ENCODE measurements at places on chromosomes 3 and 15. TPM values are rescaled to one million over a fixed set of nuclear protein-coding genes. Genes with fewer than 3 reads are reported as not detected.

- H3K4me3 ChIP-seq: no peak overlapping the region
- H3K4me1 ChIP-seq: peaks cover 49% of the 10 kb centered on the region
- no peaks in the 10 kb centered on the region for H3K27me3 ChIP-seq
- DNase-seq: peak; percentile 93
- H3K27ac ChIP-seq: peak overlapping the region; percentile 98
Observed at GRCh38 chr3:190076601-190077394, 43.9 kb downstream of the P3H2 start.

GRCh38 chr3:134619884-134620445 lies 30.9 kb downstream of the KY start:
- H3K27ac ChIP-seq: no peak overlapping the region
- H3K4me3 ChIP-seq: no peak overlapping the region
- no peaks in the 10 kb centered on the region for H3K4me1 ChIP-seq
- no peaks in the 10 kb centered on the region for H3K36me3 ChIP-seq
- 0 out of 2 replicates have a peak, but pooled peaks cover 7% of the 10 kb centered on the region for H3K27me3 ChIP-seq

DNA sequence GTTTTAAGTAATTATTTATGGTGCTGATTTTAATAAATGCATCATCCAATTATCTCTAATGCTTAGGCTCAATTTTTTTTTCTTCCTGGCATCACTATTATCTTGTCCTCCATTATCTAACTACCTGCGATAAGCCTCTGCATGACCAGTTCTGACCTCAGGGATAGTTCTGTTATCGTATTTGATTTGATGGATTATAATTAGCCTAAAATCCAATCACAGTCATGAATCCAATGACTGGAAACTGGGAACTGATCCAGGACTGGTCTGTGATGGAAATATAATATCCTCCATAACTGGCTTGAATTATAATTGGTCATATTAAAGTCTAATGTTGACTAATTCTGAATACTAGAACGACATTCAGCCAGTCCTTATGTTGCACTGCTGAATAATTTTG lies 1.1 kb downstream of the MYH15 start:
- no peak for DNase-seq
- H3K36me3 ChIP-seq: no peaks in the 10 kb centered on the region
- H3K27me3 ChIP-seq: no peaks in the 10 kb centered on the region
- no peak overlapping the region for H3K4me3 ChIP-seq

Gene TF
- not detected for total RNA-seq

- no peak for DNase-seq
- no peak overlapping the region for H3K27ac ChIP-seq
- H3K27me3 ChIP-seq: no peaks in the 10 kb centered on the region
Observed at GRCh38 chr3:21345382-21345976, 405.5 kb downstream of the ZNF385D start.

Gene SLC28A1
- total RNA-seq: not detected

Gene ZNF80
- total RNA-seq: not detected

Gene CAMP
- not detected for total RNA-seq

DNA sequence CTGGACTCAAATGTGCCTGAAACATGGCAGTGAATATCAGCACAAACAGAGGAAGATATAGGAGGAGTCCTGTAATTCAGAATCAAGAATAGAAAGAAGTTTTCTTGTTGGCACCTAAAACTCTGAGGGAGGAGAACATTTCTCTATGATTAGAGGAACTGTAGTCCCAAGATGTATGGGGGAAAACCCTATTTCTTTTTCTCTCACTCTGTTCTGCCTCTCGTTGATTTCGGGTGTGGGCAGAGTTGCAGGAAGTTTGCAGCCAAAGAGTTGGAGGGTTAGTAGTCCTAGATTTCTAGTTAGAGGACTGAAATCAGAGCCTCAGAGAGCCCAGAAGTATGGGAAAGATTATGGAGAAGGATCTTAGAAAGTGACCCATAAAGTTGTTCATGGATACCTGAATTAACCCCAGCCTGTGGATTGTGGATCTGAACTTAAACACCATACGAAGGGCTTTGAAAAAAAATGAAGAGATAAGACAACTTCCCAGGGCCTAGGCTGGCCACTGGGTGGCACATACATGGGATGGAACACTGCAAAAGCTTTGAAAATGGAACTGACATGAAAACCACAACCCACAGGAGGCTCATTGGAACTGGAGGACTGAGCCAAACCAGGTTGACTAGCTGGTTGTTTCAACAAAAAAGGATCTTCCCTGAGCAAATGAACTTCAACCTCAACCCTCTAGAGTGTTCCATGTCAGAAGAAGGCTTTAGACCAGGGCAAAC lies 34.6 kb downstream of the FMN1 start:
- H3K27ac ChIP-seq: no peak overlapping the region
- H3K4me3 ChIP-seq: no peak overlapping the region
- H3K4me1 ChIP-seq: no peaks in the 10 kb centered on the region
- DNase-seq: no peak
- H3K36me3 ChIP-seq: no peaks in the 10 kb centered on the region

Gene GXYLT2
- total RNA-seq: 13.3 TPM

GRCh38 chr3:117234331-117234730 lies 524.8 kb downstream of the TUSC7 start:
- no peak overlapping the region for H3K4me3 ChIP-seq
- no peaks in the 10 kb centered on the region for H3K36me3 ChIP-seq
- DNase-seq: no peak
- H3K4me1 ChIP-seq: no peaks in the 10 kb centered on the region
- H3K27ac ChIP-seq: no peak overlapping the region

Gene LYZL4
- not detected for total RNA-seq

DNA sequence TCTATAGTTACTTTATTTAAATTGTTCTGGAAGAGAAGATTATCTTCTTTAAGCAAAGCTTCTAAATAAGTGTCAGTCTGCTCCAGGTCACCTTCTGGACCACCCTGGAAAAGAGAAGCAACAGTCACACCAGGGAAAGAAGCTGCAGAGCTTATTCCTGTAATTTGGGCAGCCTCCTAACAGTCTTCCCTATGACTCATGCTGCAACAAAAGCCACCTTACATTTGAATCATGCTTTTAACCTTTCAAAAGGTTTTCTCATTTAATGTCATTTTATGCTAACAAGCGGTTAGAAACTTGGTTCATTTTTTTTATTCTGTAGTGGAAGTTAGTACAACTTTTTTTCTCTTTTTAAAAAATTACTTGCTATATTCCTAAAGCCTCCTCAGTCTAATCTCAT lies 5.3 kb upstream of the GUCA1C start:
- H3K4me1 ChIP-seq: no peaks in the 10 kb centered on the region
- H3K27ac ChIP-seq: no peak overlapping the region
- no peak for DNase-seq
- H3K36me3 ChIP-seq: no peaks in the 10 kb centered on the region
- H3K4me3 ChIP-seq: no peak overlapping the region

DNA sequence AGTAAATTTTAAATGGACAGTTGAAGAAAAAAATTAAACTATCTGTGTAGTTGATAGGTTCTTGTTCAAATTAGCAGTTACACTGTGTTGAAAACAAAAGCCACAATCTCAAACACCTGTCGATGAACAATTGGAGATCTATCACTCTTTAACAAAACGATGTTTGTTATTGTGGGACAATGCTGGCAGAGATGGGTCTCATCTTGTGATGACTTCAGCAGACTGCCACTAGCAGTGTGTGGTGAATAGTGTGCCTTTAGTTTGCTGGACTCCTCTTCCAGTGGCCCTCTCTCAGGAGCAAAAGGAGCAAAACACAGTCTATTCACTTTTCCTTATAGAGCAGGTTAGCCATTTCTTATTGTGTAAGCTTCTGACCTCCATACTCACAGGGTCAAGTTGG lies 14.7 kb upstream of the TRIM59 start:
- DNase-seq: no peak
- H3K4me1 ChIP-seq: no peaks in the 10 kb centered on the region
- no peaks in the 10 kb centered on the region for H3K36me3 ChIP-seq
- H3K4me3 ChIP-seq: no peak overlapping the region
- no peak overlapping the region for H3K27ac ChIP-seq
- no peaks in the 10 kb centered on the region for H3K27me3 ChIP-seq

DNA sequence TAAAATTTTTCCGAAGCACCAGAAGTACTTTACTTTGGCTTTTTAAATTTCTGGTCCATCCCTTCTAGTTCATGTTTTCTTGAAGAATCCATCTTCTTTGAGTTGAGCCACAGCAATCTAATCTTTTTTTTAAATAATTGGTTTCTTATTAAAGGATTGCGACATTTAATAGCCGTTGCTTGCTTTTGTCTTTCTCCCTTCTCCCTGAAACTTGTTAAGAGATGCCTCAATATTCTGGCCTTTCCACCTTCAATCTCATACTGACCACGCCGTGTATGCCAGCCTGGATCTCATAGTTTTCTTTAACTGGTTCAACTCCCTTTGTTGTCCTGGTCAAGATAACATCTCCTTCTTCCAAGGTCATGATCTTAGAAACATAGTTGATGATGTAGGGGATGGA lies 18.4 kb upstream of the RPLP1 start:
- H3K4me1 ChIP-seq: no peaks in the 10 kb centered on the region
- H3K4me3 ChIP-seq: no peak overlapping the region
- H3K36me3 ChIP-seq: peaks cover 97% of the 10 kb centered on the region
- DNase-seq: no peak
- no peaks in the 10 kb centered on the region for H3K27me3 ChIP-seq
- H3K27ac ChIP-seq: no peak overlapping the region

GRCh38 chr3:100103558-100104441 lies 10.5 kb downstream of the FILIP1L start:
- H3K27me3 ChIP-seq: no peaks in the 10 kb centered on the region
- peak; percentile 78 for DNase-seq
- peaks cover 59% of the 10 kb centered on the region for H3K4me1 ChIP-seq
- H3K27ac ChIP-seq: peak overlapping the region; percentile 28

Gene TEX55
- not detected for total RNA-seq

- H3K27me3 ChIP-seq: no peaks in the 10 kb centered on the region
- H3K4me3 ChIP-seq: no peak overlapping the region
- H3K27ac ChIP-seq: no peak overlapping the region
- H3K36me3 ChIP-seq: no peaks in the 10 kb centered on the region
- peaks cover 21% of the 10 kb centered on the region for H3K4me1 ChIP-seq
Observed at GRCh38 chr3:131038326-131038725, 11.6 kb downstream of the NEK11 start.

DNA sequence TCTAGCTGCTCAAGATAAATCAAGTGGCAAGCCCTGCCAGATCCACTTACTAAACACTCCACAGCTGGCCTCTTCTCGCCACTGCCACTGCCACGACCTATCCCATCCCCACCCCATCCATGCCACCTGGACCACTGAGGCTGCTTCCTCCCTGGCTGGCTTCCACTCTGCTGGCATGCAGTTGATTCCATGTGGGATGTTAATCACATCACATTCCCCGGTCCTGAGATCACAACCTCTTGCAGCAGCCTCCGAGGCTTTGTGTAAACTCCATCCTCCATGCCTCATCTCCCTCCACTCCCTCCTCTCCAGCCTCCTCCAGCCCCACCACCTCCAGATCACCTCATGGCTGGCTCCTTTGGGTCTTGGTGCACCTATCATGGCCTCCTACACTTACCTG lies 7.7 kb downstream of the NCKIPSD start:
- H3K36me3 ChIP-seq: peaks cover 28% of the 10 kb centered on the region
- no peak overlapping the region for H3K4me3 ChIP-seq
- no peaks in the 10 kb centered on the region for H3K4me1 ChIP-seq
- no peaks in the 10 kb centered on the region for H3K27me3 ChIP-seq

Gene TRPM1
- 0.08 TPM for total RNA-seq

Gene TMEM44
- 12.2 TPM for total RNA-seq

DNA sequence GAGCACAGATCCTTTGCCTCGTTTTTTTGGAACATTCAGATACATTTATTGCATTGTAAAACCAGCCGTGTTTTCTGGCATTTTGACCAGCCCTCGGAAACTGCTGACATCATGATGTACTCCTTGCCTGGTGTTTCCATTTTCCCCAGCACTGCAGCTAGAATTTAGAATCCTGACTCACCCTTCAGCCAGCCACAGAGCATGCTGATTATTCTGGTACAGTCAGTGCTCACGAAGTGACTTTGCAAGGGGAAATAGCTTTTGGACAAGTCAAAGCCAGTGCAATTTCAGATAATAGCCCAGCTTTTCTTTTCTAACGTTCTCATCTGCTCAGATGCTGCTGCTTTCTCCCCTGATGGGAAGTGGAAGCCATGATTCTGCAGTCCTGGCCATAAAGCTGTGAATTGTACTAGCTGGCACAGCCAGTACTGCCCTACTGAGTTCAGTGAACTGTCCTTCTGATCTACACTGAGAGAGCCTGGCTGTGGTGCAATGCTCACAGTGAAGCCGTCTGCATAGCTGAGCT lies 12.1 kb upstream of the CNBP start:
- peaks cover 18% of the 10 kb centered on the region for H3K4me1 ChIP-seq
- peak; percentile 71 for DNase-seq
- peak overlapping the region; percentile 44 for H3K27ac ChIP-seq
- H3K27me3 ChIP-seq: no peaks in the 10 kb centered on the region
- no peak overlapping the region for H3K4me3 ChIP-seq

DNA sequence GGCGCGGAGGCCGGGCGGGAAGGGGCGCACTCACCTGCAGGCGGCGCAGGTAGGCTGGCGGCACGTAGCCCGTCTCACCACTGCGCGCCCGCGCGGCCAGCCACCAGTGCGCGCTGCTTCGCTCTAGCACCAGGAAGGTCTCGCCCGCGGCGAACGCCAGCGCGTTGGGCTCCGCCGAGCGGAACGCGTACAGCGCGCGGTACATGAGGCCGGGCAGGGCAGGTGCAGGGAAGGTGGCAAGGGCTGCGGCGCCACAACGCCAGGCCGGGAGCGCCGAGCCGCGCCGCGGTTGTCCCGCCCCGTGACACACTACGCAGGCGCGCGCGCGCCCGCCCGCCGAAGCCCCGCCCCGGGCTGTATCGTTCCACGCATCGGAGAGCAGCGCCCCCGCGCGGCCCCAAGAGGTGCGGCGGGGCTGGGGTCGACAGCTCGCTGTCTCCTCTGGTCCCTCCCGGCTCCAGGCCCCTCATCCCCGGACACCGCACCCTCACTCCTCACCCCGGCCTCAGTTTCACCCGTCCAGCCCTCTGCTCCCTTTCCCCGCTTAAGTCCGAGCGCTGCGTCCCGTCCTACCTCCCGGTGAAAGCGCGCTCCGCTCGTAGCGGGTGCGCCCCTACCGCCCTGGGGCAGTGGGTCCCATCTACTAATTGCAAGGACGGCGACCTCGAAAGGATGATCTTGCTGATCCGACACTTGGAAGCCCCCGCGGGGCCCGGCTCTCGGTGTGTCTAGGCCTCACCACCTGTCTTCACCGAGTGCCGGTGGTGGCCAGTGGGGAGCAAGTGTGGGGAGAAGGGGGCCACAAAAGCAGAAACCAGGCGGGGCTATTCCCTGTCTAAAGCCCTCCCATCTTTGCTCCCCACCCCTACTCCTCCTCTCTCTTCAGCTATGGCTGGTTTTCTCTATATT lies at the start of gene NCKIPSD:
Gene NCKIPSD, minus strand, starts transcription at position 313 of the 909 bp plus-strand sequence. Its CDS starts 108 bp downstream, at position 205.
- peaks cover 56% of the 10 kb centered on the region for H3K36me3 ChIP-seq
- H3K4me3 ChIP-seq: peak within 1 kb of the TSS; percentile 99
- H3K27me3 ChIP-seq: no peaks in the 10 kb centered on the region
- peak; percentile 79 for DNase-seq
- peaks cover 11% of the 10 kb centered on the region for H3K4me1 ChIP-seq

DNA sequence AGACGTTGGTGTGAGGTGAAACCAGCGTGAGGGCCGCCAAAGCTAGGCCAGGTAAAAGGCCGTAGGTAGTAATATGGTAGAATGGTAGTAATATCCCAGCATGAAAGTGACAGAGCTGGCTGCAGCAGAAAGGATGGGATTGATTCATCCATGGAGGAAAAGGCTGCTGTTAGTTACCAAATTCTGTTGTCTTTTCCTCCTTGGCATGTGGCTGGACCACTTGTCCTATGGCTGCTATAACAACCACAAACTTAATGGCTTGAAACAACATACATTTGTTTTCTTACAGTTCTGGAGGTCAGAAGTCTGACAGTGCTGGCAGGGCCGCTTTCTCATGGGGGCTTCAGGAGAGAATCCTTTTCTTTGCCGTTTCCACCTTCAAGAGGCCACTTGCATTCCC lies 47.8 kb upstream of the CHST2 start:
- no peaks in the 10 kb centered on the region for H3K27me3 ChIP-seq
- H3K4me1 ChIP-seq: no peaks in the 10 kb centered on the region
- DNase-seq: no peak
- H3K4me3 ChIP-seq: no peak overlapping the region
